ENCODE measurements at places on chromosomes 1 and 21.

GRCh38 chr1:162372159-162373071, 4.2 kb downstream of the SPATA46 start:
- no peak for DNase-seq

GRCh38 chr1:231512147-231512698, 16.2 kb upstream of the TSNAX start:
- DNase-seq: peak; percentile 89

- peak; percentile 17 for DNase-seq
Observed at GRCh38 chr1:212413902-212414327, 771 bp downstream of the PACC1 start.

- DNase-seq: peak; percentile 98
Observed at GRCh38 chr1:222370913-222371675, 176.8 kb downstream of the HHIPL2 start.

GRCh38 chr1:1117469-1117831, 1.6 kb upstream of the C1orf159 start:
- no peak for DNase-seq

GRCh38 chr21:15875286-15875685, 145.5 kb downstream of the USP25 start:
- no peak for DNase-seq
